ENCODE measurements at places on chromosomes 4 and X. TPM values are rescaled to one million over a fixed set of nuclear protein-coding genes. Genes with fewer than 3 reads are reported as not detected.

GPR78 gene
- total RNA-seq, result not detected

CLDN34 gene
- 0.73 TPM for total RNA-seq

F8 gene
- 3.5 TPM for total RNA-seq

GPRASP1 gene
- total RNA-seq, result 16.3 TPM

NKX3-2 gene
- total RNA-seq, result not detected

BRCC3 gene
- total RNA-seq, result 5.4 TPM
